Muscle of leg (tissue), 16 donors: ENCODE measurements at places on chromosomes 12 and 14.
A peak's percentile ranks its signal among the peaks of the same experiment; 100 is the strongest.

- H3K27me3 ChIP-seq, result no peaks in the 10 kb centered on the region
- H3K4me1 ChIP-seq, result peaks cover 10% of the 10 kb centered on the region
- H3K4me3 ChIP-seq, result no peak overlapping the region
- no peak for DNase-seq
These were observed 101.8 kb downstream of the PLXNC1 start for GRCh38 chr12:94250130-94250529.

DNA sequence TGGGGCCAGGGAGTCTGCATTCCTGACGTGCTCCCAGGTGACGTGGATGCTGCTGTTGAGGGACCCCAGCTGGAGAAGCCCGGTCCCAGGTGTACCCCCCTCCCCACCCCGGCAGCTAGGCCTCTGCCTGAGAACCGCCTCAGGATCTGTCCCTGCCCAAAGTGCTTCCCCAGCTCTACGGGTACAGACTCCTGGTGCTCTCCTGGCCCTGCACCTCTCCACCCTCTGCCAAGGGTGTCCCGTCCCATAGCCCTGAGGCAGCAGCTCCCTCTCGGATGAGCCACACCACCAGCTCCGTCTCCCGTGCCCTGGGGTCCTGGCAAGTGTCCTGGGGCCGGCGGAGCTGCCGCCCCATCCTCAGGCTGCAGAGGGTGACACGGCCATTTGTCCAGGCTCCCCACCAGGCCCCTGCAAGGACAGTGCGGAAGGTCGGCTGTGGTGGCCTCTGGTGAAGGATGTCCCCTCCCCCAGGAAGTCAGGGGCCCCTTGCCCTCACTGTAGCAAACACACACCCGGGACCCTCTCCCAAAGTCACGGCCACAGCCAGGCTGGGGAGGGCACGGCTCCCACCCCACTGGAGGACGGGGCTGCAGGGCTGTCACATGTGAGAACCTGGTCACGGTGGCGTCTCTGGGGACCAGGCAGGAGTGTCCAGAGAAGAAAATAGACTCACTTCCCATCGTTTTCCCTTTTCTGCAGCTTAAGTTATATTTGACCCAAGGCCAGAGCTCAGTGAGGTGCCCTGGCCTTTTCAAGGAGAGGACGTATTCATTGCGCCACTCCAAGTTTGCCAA lies 74.4 kb upstream of the FBRSL1 start:
- DNase-seq, result no peak
- no peak overlapping the region for H3K27ac ChIP-seq
- H3K27me3 ChIP-seq, result peaks cover 33% of the 10 kb centered on the region
- H3K4me1 ChIP-seq, result peaks cover 32% of the 10 kb centered on the region
- H3K36me3 ChIP-seq, result no peaks in the 10 kb centered on the region

- no peak overlapping the region for H3K4me3 ChIP-seq
- no peak overlapping the region for H3K27ac ChIP-seq
- no peaks in the 10 kb centered on the region for H3K36me3 ChIP-seq
- no peak for DNase-seq
- H3K4me1 ChIP-seq, result no peaks in the 10 kb centered on the region
These were observed 79.2 kb upstream of the CMKLR1 start for GRCh38 chr12:108418164-108418890.

- H3K27ac ChIP-seq, result peak overlapping the region; percentile 99
- peak overlapping the region; percentile 6 for H3K4me3 ChIP-seq
- DNase-seq, result peak; percentile 96
- H3K4me1 ChIP-seq, result peaks cover 91% of the 10 kb centered on the region
These were observed 48.2 kb upstream of the DLK1 start for GRCh38 chr14:100678469-100678828.

- no peak overlapping the region for H3K27ac ChIP-seq
- no peaks in the 10 kb centered on the region for H3K36me3 ChIP-seq
- peaks cover 3% of the 10 kb centered on the region for H3K4me1 ChIP-seq
- peak; percentile 16 for DNase-seq
- no peak overlapping the region for H3K4me3 ChIP-seq
- H3K27me3 ChIP-seq, result no peaks in the 10 kb centered on the region
These were observed 1316.9 kb upstream of the SEL1L start for GRCh38 chr14:82850576-82850975.

- H3K4me1 ChIP-seq, result peaks cover 22% of the 10 kb centered on the region
- DNase-seq, result peak; percentile 25
- H3K4me3 ChIP-seq, result peak overlapping the region; percentile 87
- peak overlapping the region; percentile 96 for H3K27ac ChIP-seq
These were observed 1.2 kb downstream of the KLHDC2 start for GRCh38 chr14:49769171-49769570.

DNA sequence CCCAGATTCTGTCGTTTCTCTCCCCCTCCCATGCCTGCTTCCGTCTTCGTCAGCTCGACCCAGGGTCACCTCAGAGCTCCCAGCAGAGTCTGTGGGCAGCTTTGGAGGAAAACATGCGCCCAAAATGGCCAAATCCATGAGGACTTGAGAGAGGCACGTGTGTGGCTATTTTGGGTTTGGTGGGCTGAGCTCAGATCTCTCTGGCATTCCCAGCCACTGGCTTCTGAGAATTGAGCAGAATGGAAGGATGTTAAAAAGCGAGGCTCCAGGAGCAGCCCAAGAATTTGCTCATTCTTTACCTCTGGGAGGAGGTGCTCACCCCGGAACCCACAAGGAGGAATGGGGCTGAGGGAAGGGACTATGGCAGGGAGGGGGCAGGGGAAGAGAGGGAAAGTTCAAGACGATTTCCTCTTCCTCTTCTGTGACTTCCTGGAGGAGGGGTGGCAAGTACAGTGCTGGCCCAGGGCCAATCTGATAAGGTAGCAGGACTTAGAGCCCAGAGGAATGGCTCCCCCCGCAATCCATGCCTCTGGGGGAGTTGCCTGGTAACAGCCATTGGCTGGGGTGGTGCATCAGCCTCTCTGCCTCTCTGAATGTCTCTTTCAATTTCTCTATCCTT lies 20.1 kb downstream of the TSPAN9 start:
- H3K4me3 ChIP-seq, result no peak overlapping the region
- peak overlapping the region; percentile 81 for H3K27ac ChIP-seq

DNA sequence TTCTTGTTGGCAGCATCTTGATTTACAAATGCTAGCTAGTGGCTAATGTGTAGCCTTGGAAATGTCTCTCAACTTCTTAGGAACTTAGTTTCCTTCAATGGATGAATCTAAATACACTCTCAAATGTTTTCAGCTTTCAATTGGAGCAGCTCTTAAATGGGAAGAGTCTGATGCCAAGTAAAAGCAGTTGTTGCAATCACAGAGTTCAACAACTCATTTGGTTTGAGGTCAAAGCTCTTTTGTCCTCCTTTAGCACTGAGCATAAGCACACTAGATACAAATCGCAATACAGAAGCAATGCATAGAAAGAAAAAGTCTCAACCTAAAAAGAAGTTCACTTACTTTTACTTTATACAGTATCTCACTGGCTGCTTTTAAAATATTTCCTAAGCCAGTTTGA lies 986.1 kb upstream of the FLRT2 start:
- H3K27ac ChIP-seq, result no peak overlapping the region
- H3K27me3 ChIP-seq, result no peaks in the 10 kb centered on the region
- H3K4me3 ChIP-seq, result no peak overlapping the region
- no peak for DNase-seq

GRCh38 chr12:123532808-123533649 lies 490 bp downstream of the RILPL1 start:
- peak; percentile 79 for DNase-seq
- peaks cover 31% of the 10 kb centered on the region for H3K4me1 ChIP-seq
- H3K4me3 ChIP-seq, result peak overlapping the region; percentile 82
- H3K27me3 ChIP-seq, result peaks cover 7% of the 10 kb centered on the region
- H3K36me3 ChIP-seq, result peaks cover 20% of the 10 kb centered on the region
- H3K27ac ChIP-seq, result peak overlapping the region; percentile 84
